ENCODE measurements at places on chromosomes 5 and 9. TPM values are rescaled to one million over a fixed set of nuclear protein-coding genes. Genes with fewer than 3 reads are reported as not detected.

KIF4B gene
- total RNA-seq = 0.10 TPM

ANKRD31 gene
- not detected for total RNA-seq

RELL2 gene
- total RNA-seq = 13.3 TPM

GOLM1 gene
- 73.4 TPM for total RNA-seq

HRH2 gene
- total RNA-seq = 0.33 TPM

MYMK gene
- not detected for total RNA-seq

Measured in Panc1 (cell line).